ENCODE measurements at places on chromosomes 16 and 17.

- no peak for DNase-seq
Measured at GRCh38 chr16:2285731-2286191, 17.8 kb upstream of the RNPS1 start.

GRCh38 chr17:69367298-69367697 lies 40.4 kb upstream of the ABCA5 start:
- no peak for DNase-seq

DNA sequence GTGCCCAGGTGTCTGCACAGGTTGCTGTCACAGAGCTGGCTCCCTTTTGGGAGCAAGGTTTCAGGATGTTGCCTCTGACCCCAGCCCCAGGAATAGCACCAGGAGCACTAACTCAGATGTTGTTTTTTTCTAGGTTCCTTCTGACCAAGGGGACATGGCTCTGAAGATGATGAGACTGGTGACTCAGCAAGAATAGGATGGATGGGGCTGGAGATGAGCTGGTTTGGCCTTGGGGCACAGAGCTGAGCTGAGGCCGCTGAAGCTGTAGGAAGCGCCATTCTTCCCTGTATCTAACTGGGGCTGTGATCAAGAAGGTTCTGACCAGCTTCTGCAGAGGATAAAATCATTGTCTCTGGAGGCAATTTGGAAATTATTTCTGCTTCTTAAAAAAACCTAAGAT lies 28.1 kb downstream of the SCPEP1 start:
- DNase-seq = no peak

DNA sequence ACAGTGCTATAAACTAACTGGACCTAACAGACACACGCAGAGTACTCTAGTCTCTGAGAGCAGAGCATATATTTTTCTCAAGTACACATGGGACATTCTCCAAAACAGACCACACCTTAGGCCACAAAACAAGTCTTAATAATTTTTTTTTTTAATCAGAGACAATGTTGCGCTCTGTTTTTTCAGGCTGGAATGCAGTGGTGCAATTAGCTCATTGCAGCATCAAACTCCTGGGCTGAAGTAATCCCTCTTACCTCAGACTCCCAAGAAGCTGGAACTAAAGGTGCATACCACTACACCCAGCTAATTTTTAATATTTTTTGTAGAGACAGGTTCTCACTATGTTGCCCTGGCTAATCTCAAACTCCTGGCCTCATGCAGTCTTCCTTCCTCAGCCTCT lies 37.7 kb downstream of the ULK2 start:
- no peak for DNase-seq

DNA sequence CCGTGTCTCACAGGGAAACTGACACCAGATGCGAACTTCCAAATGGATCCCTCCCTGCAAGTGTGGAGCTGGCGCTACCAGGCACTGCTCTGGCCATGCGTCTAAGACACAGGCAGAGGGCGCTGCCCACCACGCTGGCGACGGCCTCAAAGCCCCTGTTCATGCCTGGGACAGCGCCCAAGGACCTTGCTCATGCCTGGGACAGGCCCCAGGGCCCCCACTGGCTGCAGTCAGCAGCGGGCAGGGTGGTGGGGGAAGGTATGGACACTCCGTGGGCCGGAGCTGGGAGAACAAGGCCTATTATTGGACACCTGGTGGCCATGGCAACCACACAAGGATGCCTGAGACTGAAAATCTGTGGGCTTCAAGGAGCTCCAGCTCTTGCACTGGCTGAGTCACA lies 8.8 kb downstream of the ZG16B start:
- peak; percentile 58 for DNase-seq

- no peak for DNase-seq
Measured at GRCh38 chr16:70758786-70759185, 42.2 kb downstream of the VAC14 start.

DNA sequence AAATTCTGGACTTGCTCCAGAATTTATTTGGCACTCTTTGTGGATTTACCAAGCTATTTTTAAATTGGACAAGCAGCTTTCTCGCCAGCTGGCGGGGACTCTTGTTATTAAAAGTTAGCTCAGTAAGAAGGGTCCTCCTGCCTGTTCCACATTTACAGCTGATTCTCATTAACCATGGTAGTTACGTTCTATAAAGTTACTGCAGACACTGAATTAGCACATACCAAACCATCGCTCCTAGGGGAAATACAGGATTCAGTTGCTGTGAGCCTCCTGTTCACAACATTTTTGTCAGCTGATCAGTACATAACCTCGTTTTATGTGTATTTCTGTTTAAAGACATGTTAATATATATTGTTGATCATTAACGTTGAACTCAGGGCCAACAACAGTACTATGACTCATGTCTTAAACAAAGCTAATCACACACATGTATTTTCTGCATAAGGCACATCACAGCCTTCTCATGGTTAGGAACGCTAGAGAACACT lies 4.2 kb downstream of the LDAF1 start:
- DNase-seq = no peak

DNA sequence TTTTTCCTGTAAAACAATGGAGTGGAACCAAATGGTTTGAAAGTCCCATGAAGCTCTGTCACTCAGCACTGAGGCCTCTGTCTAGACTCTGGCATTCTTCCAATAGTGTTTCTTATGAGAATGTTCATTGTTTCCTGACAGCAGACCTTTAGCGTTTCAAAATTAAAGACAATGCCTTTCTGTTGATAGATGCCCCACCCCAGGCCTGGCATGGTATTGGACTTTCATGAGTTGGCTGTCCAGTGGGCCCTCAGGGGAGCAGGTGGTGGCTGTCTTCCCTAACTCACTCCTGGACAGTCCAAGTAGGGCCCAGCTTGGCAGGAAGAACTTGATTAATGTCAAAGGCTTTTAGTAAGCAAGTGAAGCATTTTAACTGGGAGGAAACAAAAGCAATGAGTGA lies 186.5 kb upstream of the CCL2 start:
- DNase-seq = no peak

- no peak for DNase-seq
Measured at GRCh38 chr17:31134576-31134975, 39.8 kb downstream of the NF1 start.

DNA sequence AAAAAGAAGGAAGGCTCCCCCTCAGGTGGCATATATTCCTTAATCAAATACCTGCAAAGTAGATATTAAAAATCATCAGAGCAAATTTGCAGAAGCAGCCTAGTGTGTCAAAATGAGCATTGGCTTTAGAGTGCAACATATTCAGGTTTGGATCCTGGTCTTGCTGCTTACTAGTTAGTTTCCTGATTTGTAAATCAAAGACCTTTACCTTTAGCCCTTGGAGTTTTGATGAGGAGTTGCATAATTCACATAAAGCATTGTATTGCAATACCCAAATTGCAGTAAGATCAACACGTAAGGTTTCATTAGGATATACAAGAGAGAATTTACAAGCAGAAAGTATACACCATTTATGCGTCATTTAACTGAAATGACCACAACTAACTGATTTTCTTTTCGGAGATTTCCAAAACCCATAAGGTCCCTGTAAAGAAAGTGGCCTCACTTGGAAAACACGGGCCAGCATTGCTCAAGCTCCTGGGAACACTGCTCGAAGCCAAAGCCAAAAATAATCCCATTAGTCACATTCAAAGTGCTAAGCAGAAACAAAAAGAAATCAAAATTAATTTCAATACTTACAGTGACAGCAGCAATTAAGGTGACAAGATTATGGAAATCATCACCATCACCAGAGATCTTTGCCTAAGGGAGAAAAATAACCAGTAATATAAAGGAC lies 415.9 kb upstream of the ERCC4 start:
- no peak for DNase-seq

DNA sequence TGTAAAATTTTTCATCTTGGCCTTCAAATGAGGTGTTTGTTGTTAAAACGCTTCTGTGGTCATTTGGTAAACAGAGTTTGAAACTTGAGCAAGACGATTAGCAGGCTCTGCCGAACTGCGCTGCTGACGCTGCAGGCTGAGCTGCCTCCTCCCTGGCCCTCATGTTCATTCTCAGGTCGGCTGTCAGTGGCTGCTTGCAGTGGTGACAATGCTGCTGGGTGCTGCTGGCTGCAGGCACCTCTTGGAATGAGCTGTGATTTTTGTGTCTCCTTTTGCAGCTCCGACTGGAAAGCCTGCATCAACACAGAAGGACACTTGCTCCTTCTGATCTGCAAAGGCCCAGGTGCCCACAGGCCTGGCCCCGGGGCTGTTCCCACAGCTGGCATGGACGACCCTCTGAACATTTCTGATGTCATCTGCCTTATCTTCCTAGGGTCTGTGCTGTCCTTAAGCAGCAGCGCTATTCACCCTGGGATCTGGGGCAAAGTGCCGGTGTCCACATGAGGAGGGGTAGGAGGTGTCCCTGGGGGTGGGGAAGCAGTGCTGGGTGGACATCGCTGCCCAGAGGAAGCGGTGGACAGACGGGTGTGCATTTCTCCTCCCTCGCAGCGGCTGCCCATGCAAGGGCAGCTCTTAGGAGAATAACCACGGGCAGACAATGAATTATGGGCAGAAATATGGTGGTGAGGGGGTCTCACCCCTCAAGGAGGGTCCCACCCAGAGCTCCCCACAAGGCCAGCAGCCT lies 23.1 kb upstream of the OSGIN1 start:
- no peak for DNase-seq

DNA sequence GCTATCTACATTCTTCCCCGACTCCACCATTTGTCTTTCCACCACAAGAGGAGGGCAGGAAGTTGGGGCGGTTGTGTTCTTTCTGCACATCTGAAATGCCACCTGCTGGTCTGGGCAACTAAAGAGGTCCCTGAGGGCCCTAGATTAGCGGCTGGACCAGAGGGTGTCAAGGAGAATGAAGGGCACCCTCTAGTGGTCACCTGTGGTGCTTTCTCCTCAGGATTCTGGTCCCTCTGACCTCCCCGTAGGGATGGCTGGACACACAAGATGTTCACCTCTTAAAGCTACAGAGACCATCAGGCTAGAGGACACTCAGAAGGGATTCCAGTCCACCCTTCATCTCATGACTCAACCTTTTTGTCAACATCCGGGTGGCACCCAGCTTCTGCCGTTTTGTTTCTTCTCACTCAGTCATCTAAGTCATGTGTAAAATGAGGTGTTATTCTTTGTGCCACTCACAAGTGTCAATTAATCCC lies 2.9 kb upstream of the SCIMP start:
- DNase-seq = peak; percentile 34

- no peak for DNase-seq
Measured at GRCh38 chr17:39173080-39173479, 7.1 kb upstream of the ARL5C start.

DNA sequence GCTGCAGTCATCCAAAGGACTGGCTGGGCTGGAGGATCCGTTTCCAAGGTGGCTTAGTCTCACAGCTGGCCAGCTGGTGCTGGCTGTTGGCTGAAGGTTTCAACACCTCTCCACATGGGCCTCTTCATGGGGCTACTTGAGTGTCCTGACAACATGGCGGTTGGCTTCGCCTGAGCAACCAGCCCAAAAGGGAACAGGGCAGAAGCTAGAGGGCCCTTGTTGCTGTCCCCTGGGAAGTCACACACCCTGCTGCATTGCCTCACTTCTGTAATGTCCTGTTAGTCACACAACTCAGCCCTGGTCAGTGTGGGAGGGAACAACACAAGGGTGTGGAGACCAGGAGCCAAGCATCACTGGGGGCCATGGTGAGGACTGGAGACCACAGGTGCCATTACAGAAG lies 36.6 kb downstream of the C16orf78 start:
- DNase-seq = no peak

DNA sequence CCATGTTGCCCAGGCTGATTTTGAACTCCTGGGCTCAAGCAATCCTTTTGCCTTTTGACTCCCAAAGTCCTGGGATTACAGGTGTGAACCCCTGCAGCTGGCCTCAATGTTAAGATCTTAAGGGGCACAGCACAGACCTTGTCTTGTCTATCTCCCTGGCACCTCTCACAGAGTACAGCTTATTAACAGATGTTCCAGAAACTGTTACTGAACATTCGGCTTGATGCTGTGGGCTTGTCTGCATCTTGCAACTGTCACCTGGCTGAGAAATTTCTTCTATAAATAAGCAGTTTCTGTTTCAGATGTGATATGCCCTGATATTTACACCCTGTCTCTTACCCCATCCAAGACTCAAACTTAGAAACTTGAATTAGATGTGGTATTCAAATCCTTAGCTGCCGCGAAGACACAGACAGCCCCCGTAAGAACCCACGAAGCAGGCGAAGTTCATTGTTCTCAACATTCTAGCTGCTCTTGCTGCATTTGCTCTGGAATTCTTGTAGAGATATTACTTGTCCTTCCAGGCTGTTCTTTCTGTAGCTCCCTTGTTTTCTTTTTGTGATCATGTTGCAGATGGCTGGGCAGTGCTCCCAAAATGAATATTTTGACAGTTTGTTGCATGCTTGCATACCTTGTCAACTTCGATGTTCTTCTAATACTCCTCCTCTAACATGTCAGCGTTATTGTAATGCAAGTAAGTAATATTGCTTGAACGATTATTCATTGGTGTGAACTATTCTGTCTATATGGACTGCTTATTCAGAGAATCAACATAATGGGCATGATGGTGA lies at the start of gene TNFRSF17:
Gene TNFRSF17, plus strand, starts transcription at position 450 of the 791 bp plus-strand sequence. Its CDS starts 115 bp downstream, at position 565.
- no peak for DNase-seq

GRCh38 chr17:33164169-33164881 lies 128.8 kb downstream of the ASIC2 start:
- no peak for DNase-seq

DNA sequence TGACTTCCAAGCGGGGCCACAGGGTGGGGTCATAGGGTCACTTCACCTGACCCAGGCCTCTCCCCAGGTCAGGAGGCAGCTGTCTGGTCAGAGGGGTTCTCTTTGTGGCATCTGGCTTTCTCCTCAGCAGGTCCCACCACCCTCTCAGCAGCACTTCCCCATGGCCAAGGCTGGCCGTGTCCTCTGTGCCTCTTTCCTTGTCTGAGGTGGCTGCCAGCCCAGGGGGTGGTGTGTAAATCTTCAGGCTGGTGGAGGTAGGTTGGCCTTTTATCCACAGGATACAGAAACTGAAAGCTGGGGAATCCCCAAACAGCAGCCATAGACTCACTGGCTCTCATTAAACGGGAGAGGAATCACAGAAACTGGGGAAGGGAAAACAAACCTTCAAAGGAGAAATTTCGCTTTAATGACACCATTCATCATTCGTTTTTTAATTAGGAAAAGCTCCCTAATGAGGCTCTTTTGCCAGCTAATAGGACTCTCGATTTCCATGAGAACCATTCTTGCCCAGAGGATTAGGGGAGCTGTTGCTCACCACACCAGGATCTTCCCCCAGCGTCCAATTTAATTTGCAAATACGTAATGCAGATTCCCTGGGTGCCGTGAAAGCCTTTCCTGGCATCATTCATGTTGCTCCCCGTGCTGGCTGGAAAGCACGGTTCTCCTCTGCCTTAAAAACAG lies 18.0 kb downstream of the C17orf75 start:
- peak; percentile 9 for DNase-seq

GRCh38 chr16:27430512-27430911 lies 28.5 kb downstream of the IL21R start:
- no peak for DNase-seq

- no peak for DNase-seq
Measured at GRCh38 chr17:82419540-82419939, 1.2 kb upstream of the OGFOD3 start.

Data from brain microvascular endothelial cell (primary cell).